ENCODE measurements at places on chromosomes 4 and X.

DNA sequence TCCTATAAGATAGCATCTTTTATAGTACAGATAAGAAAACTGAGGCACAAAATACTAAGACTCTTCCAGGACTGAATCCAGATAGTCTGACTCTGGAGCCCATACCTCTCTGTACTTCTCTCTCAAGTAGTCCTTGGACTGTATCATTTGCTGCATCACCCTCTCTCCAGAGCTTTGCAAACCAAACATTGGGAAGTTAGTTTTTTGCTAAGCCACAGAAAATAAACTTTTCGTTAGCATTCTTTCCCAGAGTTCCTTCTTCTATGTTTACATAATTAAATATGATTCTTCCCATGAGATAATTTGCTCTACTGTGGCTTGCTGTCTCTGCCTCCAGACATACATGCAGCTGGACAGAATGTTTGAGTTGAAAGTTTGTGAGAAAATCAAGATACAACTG is 22.0 kb downstream of the PPEF2 start:
- DNase-seq: no peak

DNA sequence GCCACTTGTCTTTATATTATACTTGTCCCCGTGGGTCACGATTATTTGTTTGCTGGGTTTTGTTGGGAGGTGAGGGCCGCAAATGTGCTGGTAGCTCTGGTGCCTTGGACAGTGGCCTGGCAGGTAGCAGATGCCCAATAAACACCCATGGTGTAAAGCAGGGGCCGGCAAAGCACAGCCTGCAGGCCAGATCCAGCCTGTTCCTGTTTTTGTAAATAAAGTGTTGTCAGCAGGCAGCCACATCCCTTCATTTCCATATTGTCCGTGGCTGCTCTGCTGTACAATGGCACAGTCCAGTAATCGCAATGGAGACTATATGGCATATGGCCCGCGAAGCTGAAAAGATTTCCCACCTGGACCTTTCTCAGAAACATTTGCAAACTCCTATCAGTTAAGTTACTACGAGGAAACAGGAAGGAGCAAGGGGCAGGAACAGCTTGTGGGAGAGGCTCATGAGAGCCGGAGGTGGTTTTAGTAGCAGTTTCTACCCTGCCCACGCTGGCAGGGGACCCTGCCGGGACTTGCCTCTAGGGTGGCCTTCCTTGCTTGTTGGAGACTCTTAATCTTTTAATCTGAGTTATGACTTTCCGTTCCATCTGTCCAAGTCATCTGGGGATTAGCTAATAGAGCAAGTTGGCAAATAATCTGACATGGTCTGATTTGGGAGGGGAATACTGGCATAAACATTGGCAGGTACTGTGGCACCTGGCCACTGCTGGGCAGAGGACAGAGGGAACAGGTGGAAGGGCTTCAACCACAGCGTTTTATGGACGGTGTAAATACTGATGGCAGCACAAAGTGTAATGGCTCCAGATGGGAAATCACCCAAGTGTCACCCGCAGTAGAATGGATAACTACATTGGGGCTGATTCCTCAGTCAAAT is 19.6 kb downstream of the CLCN4 start:
- no peak for DNase-seq

DNA sequence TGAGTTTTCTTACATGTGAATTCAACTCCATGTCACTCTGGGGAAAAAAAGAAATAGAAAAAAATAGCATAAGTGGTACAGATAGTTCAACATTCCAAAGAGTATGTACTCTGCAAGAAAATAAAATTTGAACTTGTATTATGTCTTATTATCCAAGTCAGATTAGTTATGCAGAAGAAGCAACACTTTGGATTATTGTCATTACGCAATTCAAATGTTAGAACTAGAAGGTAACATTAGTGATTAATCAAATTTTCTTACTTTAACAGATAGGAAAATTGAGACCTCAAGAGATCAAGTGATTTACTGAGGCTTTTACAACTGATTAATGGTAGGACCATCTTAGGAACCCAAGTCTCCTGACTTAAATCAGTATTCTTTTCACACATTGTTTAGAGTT is 159.1 kb downstream of the STIM2 start:
- no peak for DNase-seq

DNA sequence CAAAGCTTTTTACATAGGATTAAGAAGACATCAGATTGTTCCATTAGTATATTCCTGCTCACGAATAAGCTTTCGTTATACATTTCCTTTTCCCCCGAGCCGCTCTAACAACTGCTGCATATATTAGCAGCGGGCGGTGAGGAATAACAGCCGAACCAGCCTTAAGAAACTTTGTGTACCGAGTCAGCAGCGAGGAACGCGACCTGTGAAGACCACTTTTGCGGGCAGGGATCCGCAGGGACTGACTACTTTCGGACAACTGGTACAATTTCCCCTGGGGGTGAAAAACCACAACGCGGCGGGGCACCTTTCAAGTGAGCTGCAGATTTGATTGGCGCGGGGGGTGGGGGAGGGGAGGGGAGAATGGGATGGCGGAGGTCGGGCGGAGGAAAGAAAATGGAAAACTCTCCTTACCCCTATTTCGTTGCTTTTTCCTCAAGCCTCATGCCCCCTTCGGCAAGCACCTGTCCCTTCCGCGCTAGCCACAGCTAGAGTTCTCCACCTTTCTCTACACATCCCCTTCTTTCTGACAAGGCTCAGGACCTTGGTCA is 5.9 kb upstream of the PITX2 start:
- no peak for DNase-seq

GRCh38 chr4:135201081-135201480 is 999.5 kb upstream of the PABPC4L start:
- no peak for DNase-seq

DNA sequence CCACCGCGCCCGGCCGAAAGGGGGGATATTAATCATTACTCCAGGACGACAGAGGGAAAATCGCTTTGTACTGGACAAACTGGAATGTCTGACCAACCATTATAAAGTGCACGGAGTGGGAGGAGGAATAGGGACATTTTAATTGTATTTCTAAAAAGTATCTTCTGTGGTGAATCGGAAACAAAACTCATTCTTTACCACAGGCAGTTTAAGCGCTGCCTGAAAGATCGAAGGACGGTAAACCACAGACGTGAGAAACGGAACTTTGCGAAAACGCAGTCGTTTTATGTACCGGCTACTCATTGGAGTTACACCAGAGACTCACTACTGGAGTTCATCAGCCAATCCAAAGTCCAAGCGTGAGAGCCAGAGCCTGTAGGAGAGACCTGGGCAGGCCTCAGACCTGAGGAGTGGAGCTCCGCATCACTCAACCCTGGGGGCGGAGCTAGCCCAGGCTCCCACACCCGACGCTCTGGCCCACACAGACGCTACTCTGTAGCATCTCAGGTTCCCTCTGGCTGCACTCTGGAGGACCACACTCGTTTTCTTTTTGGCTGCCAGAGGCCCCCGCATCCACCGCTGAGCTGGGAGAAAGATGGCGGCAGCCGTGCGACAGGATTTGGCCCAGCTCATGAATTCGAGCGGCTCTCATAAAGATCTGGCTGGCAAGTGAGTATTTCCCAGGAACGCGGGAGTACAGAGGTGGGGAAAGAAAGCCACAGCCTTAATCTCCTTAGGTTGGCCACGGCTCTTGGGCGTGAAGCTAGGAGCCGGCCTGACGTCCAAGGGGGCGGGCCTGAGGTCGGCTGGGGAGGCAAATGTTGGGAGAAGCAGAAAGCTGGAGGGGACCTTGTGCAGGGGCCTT is at the start of gene COPS4:
Gene COPS4 (plus strand): TSS at position 554 of the 865 bp plus-strand sequence. CDS start 42 bp downstream, at position 596.
- DNase-seq: peak; percentile 92

GRCh38 chr4:136992032-136992431 is 540.3 kb downstream of the PCDH18 start:
- DNase-seq: no peak

- DNase-seq: peak; percentile 83
These were observed 185.4 kb downstream of the OR13H1 start for GRCh38 chrX:131729295-131729694.

- no peak for DNase-seq
These were observed 185.2 kb downstream of the UNC5C start for GRCh38 chr4:95363559-95363925.

- no peak for DNase-seq
These were observed 1282.2 kb downstream of the ADGRL3 start for GRCh38 chr4:62482355-62482754.

- DNase-seq: no peak
These were observed 263.3 kb upstream of the GPRIN3 start for GRCh38 chr4:89570931-89571330.

DNA sequence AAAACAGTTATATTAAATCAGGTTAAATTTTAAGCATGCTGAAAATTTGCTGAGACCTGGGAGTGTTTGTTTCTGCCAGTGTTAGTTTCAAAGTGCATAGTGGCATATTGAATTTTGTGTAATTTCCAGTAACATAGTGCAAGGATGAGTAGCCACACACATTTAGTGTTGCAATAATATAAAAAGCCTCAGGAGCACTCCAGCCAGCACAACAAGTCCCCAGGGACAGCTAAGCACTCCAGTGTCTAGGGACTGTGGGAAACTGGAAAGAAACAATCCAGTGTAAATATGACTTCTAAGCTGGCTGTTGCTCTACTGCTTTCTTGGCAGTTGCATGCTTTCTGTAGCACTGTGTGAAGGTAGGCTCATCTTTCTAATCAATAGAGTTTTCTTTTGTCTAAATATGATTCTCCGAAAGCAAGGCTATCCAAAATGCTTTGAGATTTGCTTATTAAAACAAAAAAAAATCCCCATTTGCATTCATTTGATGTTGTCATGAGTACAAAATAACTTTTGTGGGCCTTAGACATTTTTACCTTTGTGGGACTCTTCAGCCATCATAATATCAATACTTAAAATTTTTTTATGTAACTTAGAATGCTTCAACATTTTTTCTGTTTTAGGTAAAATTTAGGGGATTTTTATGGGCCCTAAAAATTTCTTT is 24.2 kb upstream of the CXCL2 start:
- no peak for DNase-seq

GRCh38 chrX:119240356-119240755 is 4.3 kb downstream of the PGRMC1 start:
- no peak for DNase-seq

- DNase-seq: no peak
These were observed 92.1 kb upstream of the WDFY3 start for GRCh38 chr4:85058551-85058950.

GRCh38 chr4:135418353-135418752 is 1216.8 kb upstream of the PABPC4L start:
- no peak for DNase-seq

- DNase-seq: no peak
These were observed 983.2 kb upstream of the IGFBP7 start for GRCh38 chr4:58093352-58093751.

DNA sequence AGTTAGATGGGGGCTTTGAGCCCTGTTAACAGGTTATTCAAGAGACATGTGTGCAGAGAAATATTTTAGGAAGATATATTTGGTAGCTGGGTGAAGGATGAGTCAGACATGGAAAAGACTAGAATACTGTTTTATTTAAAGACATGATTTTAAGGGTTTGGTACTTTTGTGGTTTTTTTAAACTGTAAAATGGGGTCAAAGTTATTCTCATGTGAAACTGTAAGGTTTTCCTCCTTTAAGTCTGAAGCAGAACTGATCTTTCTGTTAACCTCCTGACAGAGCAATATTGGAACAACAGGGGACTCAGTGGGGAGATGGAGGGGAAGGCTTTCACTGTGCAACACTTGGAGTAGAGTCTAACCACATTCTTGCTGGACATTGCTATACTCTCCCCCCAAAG is 112.4 kb upstream of the LSM6 start:
- DNase-seq: no peak

GRCh38 chrX:24424948-24425347 is 40.1 kb upstream of the PDK3 start:
- no peak for DNase-seq

- no peak for DNase-seq
These were observed 4.8 kb upstream of the GPM6B start for GRCh38 chrX:13821738-13822137.

DNA sequence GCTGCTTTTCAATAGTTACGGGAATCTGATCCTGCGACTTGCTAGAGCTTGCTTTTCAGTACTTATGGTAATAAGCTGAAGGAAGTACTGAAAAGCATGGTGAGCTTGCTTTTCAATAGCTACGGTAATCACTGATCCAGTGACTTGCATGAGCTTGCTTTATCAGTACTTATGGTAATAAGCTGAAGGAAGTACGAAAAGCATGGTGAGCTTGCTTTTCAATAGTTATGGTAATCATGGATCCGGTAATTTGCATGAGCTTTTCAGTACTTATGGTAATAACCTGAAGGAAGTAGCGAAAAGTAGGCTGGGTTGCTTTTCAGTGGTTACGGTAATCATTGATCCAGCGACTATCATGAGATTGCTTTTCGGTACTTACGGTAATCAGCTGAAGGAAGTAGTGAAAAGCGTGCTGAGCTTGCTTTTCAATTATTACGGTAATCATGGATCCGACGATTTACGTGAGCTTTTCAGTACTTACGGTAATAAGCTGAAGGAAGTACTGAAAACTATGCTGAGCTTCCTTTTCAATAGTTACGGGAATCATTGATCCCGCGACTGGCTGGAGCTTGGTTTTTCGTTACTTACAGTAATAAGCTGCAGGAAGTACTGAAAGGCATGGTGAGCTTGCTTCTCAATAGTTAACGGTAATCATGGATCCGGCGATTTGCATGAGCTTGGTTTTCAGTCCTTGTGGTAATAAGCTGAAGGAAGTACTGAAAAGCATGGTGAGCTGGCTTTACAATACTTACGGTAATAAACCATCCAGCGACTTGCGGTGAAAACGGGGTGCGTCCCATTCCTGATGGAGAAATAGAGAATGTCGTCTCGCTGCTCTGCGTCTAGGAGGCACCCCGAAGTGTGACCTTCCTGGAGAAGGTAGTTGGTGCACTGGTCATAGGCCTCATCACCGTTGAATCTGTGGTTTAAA is 6.5 kb downstream of the CRLF2 start:
- DNase-seq: peak; percentile 27

GRCh38 chrX:48507246-48507645 is 1.5 kb upstream of the PORCN start:
- DNase-seq: no peak

- DNase-seq: no peak
These were observed 50.2 kb upstream of the MAMLD1 start for GRCh38 chrX:150312931-150313330.

DNA sequence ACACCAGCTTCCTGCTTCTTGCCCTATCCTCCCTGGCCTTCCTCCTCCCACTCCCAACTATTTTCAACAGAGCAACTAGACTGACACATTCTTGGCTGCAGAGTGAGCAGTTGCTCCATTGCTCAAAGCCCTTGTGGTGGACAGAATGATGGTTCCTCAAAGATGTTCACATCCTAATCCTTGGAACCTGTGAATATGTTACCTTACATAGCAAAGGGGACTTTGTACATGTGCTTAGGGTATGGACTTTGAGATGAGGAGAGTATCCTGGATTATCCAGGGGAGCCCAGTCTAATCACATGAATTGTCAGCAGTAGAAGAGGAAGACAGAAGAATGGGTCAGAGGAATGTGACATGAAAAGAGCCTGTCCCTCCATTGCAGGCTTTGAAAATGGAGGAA is 24.9 kb upstream of the HOPX start:
- DNase-seq: no peak

GRCh38 chr4:108783665-108784463 is 21.0 kb upstream of the ETNPPL start:
- no peak for DNase-seq

- DNase-seq: no peak
These were observed 102.0 kb downstream of the RTL5 start for GRCh38 chrX:72029483-72030411.

All from activated CD4-positive, alpha-beta T cell treated with anti-CD3 and anti-CD28 coated beads for 4 hours (primary cell).